ENCODE measurements at places on chromosomes 2 and 18. TPM values are rescaled to one million over a fixed set of nuclear protein-coding genes. Genes with fewer than 3 reads are reported as not detected.

DNER gene
- 3.0 TPM for total RNA-seq

LRP1B gene
- under 0.01 TPM for total RNA-seq

VWC2L gene
- total RNA-seq, result not detected

PSD4 gene
- 8.4 TPM for total RNA-seq

ERLEC1 gene
- 72.8 TPM for total RNA-seq

B4GALT6 gene
- total RNA-seq, result 3.0 TPM

MLPH gene
- 27.2 TPM for total RNA-seq

Measured in bronchus fibroblast of lung (primary cell).